Endothelial cell (in vitro differentiated cells): ENCODE measurements at places on chromosomes 12 and 14.

DNA sequence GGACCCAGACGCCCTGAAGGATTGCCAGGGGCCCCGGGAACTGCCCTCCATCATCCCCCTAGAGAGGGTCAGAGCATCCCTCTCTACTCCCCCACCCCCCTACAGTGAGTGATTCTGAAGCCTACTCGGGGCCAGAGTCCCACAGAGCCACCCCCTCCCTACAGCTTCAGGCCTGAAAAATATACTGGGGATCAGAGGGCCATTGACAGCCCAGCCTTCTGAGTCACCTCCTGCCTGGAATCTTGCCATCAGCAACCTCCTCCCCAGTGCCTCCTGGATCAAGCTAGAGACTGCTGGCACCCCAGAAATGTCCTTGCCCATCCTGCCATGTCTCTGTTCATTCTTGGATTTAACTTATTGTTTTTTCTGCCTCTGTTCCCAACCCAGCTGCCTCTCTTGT, 21.7 kb upstream of the MIA2 start:
- no peak for DNase-seq
- no peak overlapping the region for H3K27ac ChIP-seq
- H3K36me3 ChIP-seq, result no peaks in the 10 kb centered on the region
- H3K4me1 ChIP-seq, result peaks cover 9% of the 10 kb centered on the region
- H3K4me3 ChIP-seq, result no peak overlapping the region

GRCh38 chr12:133236144-133236543, 467 bp upstream of the ANHX start:
- DNase-seq, result no peak
- no peak overlapping the region for H3K4me3 ChIP-seq
- H3K27ac ChIP-seq, result no peak overlapping the region
- H3K4me1 ChIP-seq, result no peaks in the 10 kb centered on the region
- peaks cover 29% of the 10 kb centered on the region for H3K36me3 ChIP-seq

DNA sequence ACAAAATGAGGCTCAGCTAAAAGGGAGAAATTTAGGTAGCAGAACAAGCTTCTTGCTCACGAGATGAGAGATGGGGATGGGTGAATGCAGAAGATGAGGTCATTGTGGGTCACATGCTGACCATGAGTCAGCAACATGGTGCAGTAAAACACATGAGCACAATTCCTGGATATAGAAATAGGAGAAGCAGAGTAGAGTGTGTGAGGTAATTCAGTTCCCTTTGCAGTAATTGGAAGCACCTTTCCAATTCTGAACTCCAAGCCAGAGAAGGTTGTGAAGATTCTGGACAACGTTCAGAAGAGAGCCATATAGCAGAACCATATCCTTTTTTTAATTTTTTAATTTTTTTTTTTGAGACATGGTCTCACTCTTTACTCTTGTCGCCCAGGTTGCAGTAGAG, 62.0 kb upstream of the LMNTD1 start:
- no peak overlapping the region for H3K27ac ChIP-seq
- H3K27me3 ChIP-seq, result peaks cover 5% of the 10 kb centered on the region
- H3K4me3 ChIP-seq, result no peak overlapping the region
- no peak for DNase-seq
- no peaks in the 10 kb centered on the region for H3K4me1 ChIP-seq
- H3K36me3 ChIP-seq, result peaks cover 4% of the 10 kb centered on the region

DNA sequence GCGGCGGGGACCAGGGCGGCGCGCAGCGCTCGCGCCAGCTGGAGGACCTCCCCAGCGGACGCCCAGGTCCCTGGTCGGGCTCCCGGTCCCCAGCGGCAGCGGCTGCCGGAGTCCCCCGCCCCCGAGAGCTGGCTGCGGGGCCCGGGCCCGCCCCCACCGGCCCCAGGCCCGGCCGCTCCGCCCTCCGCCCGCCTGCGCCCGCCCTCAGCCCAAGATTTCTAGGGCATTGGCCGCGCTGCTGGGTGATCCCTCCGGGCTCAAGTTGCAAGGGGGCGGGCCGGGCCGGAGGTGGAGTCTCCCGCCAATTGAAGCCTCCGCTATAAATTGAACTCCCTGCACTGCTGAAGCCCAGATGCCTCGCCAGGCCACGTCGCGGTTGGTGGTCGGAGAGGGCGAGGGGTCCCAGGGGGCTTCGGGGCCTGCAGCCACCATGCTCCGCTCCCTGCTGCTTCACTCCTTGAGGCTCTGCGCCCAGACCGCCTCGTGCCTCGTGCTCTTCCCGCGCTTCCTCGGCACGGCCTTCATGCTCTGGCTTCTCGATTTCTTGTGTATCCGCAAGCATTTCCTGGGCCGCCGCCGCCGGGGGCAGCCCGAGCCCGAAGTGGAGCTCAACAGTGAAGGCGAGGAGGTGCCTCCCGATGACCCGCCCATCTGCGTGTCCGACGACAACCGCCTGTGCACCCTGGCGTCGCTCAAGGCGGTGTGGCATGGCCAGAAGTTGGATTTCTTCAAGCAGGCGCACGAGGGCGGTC, at the start of gene DIO3:
TSS of gene DIO3 (plus strand) at position 351 of the 752 bp plus-strand sequence.
- H3K36me3 ChIP-seq, result peaks cover 4% of the 10 kb centered on the region
- peaks cover 25% of the 10 kb centered on the region for H3K4me1 ChIP-seq
- peak within 1 kb of the TSS; percentile 71 for H3K4me3 ChIP-seq
- H3K27ac ChIP-seq, result no peak within 1 kb of the TSS

DNA sequence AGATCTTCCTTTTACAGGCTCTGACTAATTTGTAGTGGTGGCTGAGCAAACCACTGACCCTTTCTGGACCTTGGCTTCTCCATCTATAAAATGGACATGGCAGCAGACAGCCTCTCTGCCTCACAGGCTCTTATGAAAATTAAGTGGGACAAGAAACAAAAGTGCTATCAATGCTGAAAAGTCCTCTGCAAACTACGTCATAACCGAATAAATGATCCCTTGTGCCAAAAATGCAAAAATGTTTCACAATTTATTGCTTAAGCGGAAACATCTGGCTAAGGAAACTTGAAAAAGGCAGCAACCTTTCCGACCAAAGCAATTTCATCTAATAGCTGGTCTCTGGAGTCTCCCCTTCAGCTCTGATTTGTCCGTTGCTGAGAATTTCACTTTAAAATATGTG, 108.5 kb upstream of the PLXNC1 start:
- H3K27ac ChIP-seq, result no peak overlapping the region
- H3K27me3 ChIP-seq, result no peaks in the 10 kb centered on the region
- no peaks in the 10 kb centered on the region for H3K36me3 ChIP-seq
- H3K4me1 ChIP-seq, result no peaks in the 10 kb centered on the region
- no peak overlapping the region for H3K4me3 ChIP-seq

GRCh38 chr12:2609020-2609419, 185.8 kb upstream of the FKBP4 start:
- no peak overlapping the region for H3K27ac ChIP-seq
- H3K27me3 ChIP-seq, result peaks cover 5% of the 10 kb centered on the region
- H3K4me1 ChIP-seq, result peaks cover 27% of the 10 kb centered on the region

- no peak overlapping the region for H3K4me3 ChIP-seq
- DNase-seq, result no peak
- H3K27ac ChIP-seq, result no peak overlapping the region
- no peaks in the 10 kb centered on the region for H3K4me1 ChIP-seq
Measured at GRCh38 chr12:130076752-130077151, 85.5 kb upstream of the FZD10 start.

- H3K4me1 ChIP-seq, result peaks cover 2% of the 10 kb centered on the region
- DNase-seq, result no peak
- H3K36me3 ChIP-seq, result no peaks in the 10 kb centered on the region
- H3K27me3 ChIP-seq, result peaks cover 1% of the 10 kb centered on the region
Measured at GRCh38 chr12:114769634-114770033, 85.7 kb upstream of the TBX3 start.
